Activated naive CD4-positive, alpha-beta T cell treated with anti-CD3 and anti-CD28 coated beads for 36 hours (primary cell): ENCODE measurements at places on chromosomes 1 and 21. TPM values are rescaled to one million over a fixed set of nuclear protein-coding genes. Genes with fewer than 3 reads are reported as not detected.
A peak's percentile ranks its signal among the peaks of the same experiment; 100 is the strongest.

The CHI3L1 gene
- 0.24 TPM for total RNA-seq

The PGLYRP3 gene
- not detected for total RNA-seq

The FMO3 gene
- not detected for total RNA-seq

The CSTB gene
- 22.8 TPM for total RNA-seq

The KCNJ9 gene
- total RNA-seq: not detected

DNA sequence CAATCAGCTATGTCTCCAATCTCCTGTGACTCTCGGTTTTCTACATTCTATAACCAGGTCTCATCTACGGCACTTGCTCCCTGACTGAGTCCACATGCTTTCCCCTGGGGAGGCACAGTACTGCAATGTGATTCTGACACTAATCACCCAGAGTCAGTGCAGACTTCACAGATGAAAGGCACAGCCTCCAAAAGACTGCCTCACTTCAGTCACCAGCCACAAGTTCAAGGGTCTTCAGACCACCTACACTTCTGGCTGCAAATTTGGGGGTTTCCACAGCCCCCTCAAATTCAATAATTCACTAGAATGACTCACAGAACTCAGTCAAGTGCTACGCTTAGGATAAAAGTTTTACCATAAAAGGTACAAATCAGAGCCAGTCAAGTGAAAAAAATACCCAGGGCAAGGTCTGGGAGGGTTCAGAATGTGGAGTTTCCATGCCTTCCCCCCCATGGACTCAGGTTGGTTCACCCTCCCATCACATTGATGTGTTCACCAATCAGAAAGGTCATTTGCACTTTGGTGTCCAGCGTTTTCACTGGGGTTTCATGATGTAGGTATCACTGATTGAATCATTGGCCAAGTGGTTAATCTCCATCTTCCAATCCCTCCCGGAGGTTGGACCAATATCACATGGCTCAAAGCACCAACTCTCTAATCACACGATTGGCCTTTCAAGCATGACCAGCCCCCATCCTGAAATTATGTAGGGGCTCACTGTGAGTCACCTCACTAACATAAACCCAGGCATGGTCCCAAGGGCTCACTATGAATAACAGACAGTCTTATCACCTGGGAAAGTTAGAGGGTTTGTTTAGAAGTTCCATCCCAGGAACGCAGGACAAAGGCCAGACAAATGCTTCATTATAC lies 182.9 kb upstream of the CAMK1G start:
- DNase-seq: no peak

GRCh38 chr1:111402083-111402482 lies 25.5 kb downstream of the OVGP1 start:
- peak; percentile 55 for DNase-seq

GRCh38 chr1:30609999-30610345 lies 113.4 kb downstream of the MATN1 start:
- DNase-seq: no peak

DNA sequence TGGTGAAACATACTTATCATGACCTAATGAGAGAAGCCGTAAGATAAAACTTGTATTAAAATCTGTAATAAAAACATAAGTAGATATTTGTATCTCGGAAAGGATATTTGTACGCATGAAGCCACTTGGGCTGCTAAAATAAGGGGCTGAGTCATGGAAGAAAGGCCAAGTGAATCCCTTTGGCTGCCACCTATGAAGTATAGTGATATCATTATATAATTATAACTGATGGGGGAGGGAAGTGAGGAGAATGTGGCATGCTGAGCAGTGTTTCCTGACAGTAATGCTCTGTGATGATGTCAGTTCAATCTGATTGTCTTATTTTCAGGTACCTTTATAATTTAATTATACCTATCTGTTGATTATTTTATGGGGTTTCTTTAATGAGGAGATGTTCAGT lies 13.6 kb downstream of the RWDD3 start:
- no peak for DNase-seq

DNA sequence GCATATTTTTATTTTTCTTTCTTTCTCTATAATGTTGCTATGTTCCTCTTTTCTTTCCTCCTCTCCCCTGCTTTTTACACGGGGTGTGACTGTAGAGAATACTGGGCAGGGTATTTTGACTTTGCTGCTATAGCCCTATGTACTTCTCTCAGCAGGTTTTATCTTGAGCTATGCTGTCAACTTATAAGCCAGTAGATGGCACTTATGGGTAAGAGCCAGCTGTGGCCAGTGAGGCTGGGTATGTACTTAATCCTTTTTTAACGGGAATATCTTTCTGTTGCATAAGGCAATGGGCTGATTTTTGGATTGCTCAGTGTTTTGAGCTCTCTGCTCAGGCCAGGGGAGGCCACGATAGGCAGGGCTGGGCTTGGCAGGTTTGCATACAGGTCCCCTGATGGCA lies 99.0 kb downstream of the KCNK2 start:
- DNase-seq: no peak

GRCh38 chr1:206021626-206022365 lies 1.9 kb downstream of the CTSE start:
- DNase-seq: no peak

DNA sequence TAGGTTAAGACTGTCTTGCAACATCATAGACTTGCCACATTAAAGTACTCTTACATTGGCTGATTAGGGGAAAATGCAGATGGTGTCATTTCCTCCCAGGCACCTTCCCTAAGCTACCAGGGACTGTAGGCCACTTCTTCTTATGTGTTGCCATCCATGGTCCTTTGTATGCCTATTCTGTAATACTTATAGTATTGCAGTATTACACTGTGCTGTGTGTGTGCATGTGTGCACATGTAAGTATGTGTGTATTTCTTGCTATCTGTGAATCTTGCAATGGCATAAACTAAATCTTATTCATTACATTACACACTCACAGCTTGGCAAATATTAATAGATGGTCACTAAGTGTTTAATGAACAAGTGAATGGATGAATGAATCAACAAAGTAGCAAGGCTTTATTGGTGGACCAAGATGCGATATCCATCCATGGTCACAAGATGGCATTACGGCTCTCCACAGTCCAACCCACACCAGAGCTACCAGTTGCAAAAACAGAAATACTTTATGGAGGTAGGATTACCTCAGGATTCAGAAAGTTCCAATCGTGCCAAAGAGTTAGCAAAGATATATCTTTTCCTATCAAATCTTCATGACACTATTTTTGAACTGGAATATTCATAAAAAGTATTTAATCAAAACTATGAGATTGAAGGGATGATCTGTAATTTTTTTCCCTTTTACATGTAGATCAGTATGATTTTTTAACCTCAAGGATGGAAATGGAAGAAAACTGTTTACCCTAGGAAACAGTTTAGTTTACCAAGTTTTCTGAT lies 160.2 kb downstream of the DENND1B start:
- DNase-seq: peak; percentile 49

GRCh38 chr1:207960346-207960745 lies 49.4 kb upstream of the CD34 start:
- DNase-seq: no peak

- DNase-seq: no peak
These were observed 31.7 kb upstream of the RGS16 start for GRCh38 chr1:182635871-182636270.
